Activated T-cell treated with anti-CD3 and anti-CD28 coated beads, Interleukin-2, amount 50 U/mL, for 72 hours (primary cell): ENCODE measurements at places on chromosomes 1 and 21.
A peak's percentile ranks its signal among the peaks of the same experiment; 100 is the strongest.

DNA sequence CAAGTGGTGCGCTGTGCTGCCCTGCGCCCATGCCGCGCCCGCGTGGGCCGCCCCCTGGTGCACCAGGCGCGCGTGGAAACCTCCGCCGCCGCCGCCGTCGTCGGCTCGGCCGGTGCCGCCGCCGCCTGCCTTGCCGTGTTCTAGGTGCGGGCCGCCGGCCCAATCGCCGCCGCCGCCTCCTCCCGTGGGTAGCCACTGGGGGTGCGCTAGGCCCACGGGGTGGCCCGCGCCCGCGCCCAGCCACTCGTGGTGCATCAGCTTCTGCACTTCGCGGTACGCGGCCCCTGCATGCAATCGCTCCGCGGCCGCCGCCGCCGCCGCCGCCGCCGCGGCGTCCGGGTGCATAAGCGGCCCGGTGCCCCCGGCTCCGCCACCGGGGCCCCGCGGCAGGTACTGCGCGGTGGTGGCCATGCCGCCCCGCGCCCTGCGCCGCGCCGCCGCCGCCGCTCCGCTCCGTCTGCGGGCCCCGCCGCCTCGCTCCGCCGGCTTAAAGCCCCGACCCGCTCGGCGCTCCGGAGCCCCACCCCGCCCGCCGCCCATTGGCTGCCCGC, at the start of gene POU3F1:
POU3F1 (minus strand) TSS at position 461 of the 551 bp plus-strand sequence; CDS start at position 411, 50 bp downstream.
- H3K27ac ChIP-seq, result peak within 1 kb of the TSS; percentile 36
- H3K4me3 ChIP-seq, result peak within 1 kb of the TSS; percentile 85
- no peaks in the 10 kb centered on the region for H3K36me3 ChIP-seq
- DNase-seq, result peak; percentile 81
- H3K27me3 ChIP-seq, result peaks cover 64% of the 10 kb centered on the region

DNA sequence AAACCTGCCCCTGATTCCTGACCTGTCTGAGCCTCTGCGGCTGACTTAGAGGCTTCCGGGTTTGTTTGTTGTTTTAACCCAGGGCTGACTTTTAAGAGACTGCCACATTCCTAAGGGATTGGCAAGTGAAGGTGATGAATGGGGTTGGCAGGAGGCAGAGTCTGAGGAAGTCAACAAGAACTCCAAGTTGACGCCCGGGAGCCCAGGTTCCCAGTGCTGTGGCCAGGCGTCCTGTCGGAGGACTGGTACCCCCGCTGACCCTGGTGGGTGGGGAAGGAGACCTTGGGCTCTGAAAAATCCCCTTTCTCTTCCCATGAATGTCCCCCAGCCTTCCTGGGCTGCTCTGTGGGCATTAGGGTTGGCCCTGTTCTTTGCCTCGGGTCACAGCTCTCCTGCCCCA, 19.7 kb upstream of the EPS8L3 start:
- H3K27me3 ChIP-seq, result no peaks in the 10 kb centered on the region
- no peak for DNase-seq
- peaks cover 10% of the 10 kb centered on the region for H3K36me3 ChIP-seq
- H3K4me3 ChIP-seq, result no peak overlapping the region

GRCh38 chr1:175744833-175745232, 1.4 kb upstream of the TNR start:
- H3K36me3 ChIP-seq, result no peaks in the 10 kb centered on the region
- H3K27ac ChIP-seq, result no peak overlapping the region
- H3K4me1 ChIP-seq, result no peaks in the 10 kb centered on the region
- no peak overlapping the region for H3K4me3 ChIP-seq

GRCh38 chr1:168468822-168469221, 75.0 kb downstream of the XCL2 start:
- no peak overlapping the region for H3K4me3 ChIP-seq

DNA sequence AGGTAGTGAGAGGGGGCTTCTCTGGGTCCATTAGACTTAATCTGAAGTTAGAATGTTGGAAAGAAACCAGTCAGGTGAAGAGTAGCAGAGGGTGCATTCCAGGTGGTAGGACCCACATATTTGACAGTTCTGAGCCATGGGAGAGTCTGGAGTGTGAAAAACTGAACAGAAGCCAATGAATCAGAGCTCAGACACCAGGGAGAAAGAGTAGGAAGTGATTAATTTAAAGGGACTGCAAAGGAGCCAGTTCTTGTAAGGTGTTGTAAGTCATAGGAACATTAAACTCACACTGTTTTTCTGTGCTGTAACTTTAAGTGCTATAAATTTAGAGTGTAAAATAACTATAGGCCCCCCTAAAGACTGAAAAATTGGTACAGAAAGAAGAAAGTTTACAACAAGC, 5.9 kb upstream of the DHX9 start:
- no peaks in the 10 kb centered on the region for H3K4me1 ChIP-seq
- H3K36me3 ChIP-seq, result no peaks in the 10 kb centered on the region
- H3K27me3 ChIP-seq, result no peaks in the 10 kb centered on the region
- no peak overlapping the region for H3K4me3 ChIP-seq

DNA sequence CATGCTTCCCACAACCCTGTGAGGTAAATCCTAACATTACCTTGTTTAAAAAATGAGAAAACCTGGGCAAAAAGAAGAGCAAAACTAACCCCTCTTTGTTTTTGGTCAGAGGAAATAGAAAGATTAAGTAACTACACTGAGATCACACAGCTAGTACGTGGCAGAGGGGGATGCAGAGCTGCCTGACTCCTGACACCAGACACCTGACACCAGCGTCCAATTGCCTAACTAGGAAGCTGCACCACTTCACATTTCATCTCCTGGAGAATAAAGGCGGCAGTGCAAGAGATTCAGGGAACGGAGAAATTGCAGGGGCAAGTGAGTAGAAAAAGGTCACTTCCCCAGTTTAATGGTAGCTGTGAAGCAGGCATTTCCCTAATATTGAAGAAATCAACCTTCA, 229.3 kb upstream of the PTBP2 start:
- DNase-seq, result no peak
- H3K27ac ChIP-seq, result no peak overlapping the region
- no peak overlapping the region for H3K4me3 ChIP-seq
- H3K4me1 ChIP-seq, result no peaks in the 10 kb centered on the region

GRCh38 chr1:55285834-55286233, 70.7 kb upstream of the USP24 start:
- no peak for DNase-seq
- no peak overlapping the region for H3K4me3 ChIP-seq
- H3K4me1 ChIP-seq, result peaks cover 23% of the 10 kb centered on the region
- no peaks in the 10 kb centered on the region for H3K36me3 ChIP-seq
